ENCODE measurements at places on chromosomes 16 and 17.

GRCh38 chr17:30237296-30238002 is 2.0 kb upstream of the SLC6A4 start:
- no peak for DNase-seq

DNA sequence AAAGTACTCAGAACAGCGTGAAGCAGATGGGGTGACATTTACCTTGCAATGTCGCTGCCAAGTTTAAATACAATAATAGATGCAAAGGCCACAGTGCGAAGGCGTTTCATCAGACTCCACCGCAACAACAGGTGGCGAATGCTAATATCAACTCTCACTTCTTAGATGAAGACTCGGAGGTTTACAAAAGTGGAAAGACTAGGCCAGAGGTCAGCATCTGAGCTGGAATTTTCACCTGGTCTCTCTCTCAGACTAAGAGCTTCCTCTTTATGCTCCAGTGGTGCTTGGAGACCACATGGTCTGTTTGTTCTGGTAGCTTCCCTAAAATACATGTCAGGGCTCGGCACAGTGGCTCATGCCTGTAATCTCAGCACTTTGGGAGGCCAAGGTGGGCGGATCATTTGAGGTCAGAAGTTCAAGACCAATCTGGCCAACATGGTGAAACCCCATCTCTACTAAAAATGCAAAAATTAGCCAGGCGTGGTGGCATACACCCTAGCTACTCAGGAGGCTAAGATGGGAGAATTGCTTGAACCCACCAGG is 169.1 kb downstream of the XYLT1 start:
- DNase-seq, result no peak

DNA sequence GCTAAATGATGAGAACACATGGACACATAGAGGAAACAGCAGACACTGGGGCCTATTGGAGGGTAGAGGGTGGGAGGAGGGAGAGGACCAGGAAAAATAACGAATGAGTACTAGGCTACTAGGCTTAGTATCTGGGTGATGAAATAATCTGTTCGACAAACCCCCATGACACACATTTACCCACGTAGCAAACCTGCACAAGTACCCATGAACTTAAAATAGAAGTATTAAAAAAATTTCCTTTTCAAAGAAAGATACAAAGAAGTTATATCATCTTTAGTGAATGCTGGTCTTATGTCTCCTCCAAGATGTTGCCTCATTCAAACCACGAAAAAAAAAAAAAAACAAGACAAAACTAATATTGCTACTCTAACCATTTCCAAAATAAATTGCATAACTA is 31.7 kb downstream of the MBTD1 start:
- peak; percentile 5 for DNase-seq

DNA sequence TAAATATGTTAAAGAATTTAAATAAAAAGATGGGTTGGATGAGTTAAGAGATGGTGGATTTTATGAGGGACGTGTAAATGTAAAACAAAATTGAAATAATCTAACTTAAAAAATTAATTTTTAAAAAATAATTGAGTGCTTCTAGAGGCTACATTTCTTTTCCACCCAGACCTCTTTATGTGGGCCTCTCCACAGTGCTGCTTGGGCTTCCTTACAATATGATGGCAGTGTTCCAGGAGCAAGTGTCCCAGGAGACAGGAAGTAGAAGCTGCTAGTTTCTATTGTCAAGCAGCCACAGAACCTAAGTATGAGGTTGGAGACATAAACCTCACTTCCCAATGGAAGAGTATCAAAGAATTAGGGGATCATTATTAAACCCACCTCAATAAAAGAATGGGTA is 205.7 kb upstream of the CPHXL start:
- DNase-seq, result no peak

- no peak for DNase-seq
Measured at GRCh38 chr17:79802736-79803420, 6.0 kb upstream of the CBX8 start.

Measured in muscle of back (tissue), 13 donors.